Skeletal muscle cell (primary cell): ENCODE measurements at places on chromosomes 4 and X.

DNA sequence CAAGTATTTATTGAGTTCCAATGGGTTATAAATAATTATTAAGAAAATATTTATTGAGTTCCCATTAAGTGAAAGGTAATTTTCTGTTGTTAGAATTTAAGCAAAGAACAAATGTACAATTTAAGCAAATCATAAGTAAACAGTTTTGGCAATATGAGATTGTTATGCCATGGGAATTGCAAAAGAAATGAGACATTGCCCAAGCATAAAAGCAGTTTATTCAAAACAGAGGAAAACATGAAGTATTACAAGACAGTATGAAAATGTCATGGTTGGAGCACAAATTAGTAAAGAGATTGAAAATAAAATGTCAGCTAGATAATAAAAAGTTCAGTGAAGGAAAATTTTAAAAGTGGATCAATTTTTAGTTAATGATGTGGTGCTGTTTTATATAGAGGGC lies 706.1 kb upstream of the EPHA5 start:
- DNase-seq, result no peak

DNA sequence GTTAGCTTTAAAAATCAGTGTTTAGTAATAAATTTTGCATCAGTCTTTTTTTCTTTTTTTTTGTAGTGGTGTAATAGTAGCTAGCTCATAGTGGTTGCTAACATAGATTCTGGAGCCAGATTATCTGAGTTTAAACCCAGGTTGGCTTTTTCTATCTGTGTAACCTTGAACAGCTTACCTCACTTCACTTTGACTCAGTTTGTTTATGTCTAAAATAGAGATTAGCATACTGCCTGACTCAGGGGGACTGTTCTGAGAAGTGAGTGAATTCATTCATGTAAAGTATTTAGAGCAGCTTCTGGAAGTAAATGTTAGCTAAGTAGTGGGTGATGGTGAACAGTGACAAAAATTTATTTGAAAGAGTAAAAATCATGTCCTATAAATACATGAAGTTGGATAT lies 32.9 kb downstream of the CPEB2 start:
- DNase-seq, result no peak

- no peak for DNase-seq
Observed at GRCh38 chrX:39175418-39176057, 374.3 kb downstream of the MID1IP1 start.

- no peak for DNase-seq
Observed at GRCh38 chr4:16104520-16104919, 20.7 kb upstream of the PROM1 start.

DNA sequence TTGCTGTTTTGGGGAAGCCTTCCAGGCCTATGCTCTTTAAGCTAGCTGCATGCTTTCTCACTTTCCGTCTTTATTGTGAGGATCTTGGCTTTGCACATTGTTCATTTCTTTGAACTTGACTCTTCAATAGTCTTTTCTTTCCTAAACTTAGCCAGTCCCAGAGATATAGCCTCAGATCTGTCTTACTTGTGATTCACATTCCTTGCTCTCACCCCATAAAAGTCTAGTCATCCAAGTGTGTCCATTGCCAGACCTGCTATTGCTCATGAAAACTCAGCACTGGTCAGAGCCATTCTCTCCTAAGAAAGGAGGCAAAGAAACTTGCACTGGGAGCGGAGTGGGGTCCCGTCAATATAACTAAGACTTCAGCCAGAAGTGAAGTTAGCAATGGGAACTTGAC lies 275.0 kb upstream of the CTSO start:
- DNase-seq, result no peak

- DNase-seq, result no peak
Observed at GRCh38 chr4:98802770-98803198, 126.1 kb downstream of the EIF4E start.

- no peak for DNase-seq
Observed at GRCh38 chr4:48739560-48740019, 40.5 kb downstream of the FRYL start.

DNA sequence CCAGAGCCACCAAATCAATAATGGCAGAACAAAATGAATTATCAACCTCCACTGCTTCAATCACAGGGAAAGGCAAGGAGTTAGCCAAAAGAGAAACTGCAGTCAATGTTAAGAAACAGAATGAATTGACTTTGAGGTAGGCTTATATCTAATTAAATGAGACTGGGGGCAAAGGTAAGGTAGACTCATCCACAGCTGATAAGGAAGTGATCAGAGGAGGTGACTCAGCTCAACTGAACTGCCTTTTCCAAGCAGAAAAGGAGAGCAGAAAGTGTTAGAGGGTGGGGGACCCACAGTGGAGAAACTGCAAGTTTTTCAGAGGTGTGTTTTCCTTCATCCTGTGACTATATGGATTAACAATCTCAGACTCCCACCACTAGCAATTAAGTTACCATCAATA lies 345.8 kb upstream of the PPARGC1A start:
- DNase-seq, result no peak
